Esophagus mucosa (tissue), 1 donor: ENCODE measurements at places on chromosomes 1 and 21.

- ATAC-seq = no peak
Measured at GRCh38 chr1:160548183-160548582, 25.1 kb upstream of the SLAMF6 start.

GRCh38 chr1:167630568-167631385 is 745 bp downstream of the RCSD1 start:
- no peak for ATAC-seq

DNA sequence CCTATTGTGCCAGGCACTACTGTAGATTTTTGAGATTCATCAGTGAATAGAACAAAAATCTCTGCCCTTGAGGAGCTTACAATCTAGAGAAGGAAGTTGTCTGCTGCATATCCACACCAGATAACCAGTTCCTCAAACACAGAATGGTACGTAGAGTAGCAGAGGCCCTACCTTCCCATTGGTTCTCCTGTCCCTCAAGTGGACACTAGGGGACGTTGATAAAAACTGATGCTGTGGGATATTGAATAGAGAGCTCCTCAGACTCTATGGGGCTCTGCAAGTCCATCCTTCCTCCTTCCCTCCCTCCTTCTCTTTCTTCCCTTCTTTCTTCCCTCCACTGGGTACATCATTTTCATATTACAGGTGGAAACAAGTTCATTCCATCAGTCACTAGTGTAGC is 371.3 kb downstream of the PBX1 start:
- ATAC-seq = no peak

DNA sequence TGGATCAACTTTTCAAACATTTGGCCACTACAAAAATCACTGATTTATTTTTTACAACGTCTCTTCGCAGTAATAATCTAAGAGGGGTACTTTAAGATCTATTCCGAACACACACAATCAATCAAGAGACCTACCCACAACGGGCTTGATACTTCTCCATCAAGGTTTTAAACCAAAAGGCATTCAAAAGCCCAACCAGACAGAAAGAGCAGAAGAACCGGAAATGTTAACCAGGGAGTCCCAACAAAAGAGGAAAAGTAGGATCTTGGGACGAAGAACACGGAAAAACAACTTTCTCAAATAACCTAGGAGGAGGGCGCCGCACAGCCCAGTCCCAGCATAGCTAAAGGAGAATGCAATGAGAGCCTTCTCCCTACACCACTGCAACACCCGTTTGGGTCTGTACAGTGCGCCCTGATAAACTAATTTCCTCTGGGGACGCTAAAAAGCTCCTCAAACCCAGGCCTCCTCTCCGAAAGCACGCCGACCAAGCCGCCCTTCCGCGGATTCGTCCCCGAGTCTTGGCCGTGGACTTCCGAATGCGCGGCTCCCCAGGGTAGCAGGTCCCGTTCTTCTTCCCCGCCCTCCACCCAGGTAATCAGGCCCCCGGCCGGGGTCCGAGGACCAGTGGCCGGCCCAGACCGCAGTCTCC is 623 bp downstream of the RPL22 start:
- peak; percentile 25 for ATAC-seq

GRCh38 chr1:24119859-24120756 is 8.2 kb upstream of the MYOM3 start:
- ATAC-seq = peak; percentile 82

GRCh38 chr1:84797603-84798002 is 95.4 kb downstream of the LPAR3 start:
- ATAC-seq = peak; percentile 75

GRCh38 chr1:151005729-151006319 is 878 bp downstream of the MINDY1 start:
- ATAC-seq = no peak

DNA sequence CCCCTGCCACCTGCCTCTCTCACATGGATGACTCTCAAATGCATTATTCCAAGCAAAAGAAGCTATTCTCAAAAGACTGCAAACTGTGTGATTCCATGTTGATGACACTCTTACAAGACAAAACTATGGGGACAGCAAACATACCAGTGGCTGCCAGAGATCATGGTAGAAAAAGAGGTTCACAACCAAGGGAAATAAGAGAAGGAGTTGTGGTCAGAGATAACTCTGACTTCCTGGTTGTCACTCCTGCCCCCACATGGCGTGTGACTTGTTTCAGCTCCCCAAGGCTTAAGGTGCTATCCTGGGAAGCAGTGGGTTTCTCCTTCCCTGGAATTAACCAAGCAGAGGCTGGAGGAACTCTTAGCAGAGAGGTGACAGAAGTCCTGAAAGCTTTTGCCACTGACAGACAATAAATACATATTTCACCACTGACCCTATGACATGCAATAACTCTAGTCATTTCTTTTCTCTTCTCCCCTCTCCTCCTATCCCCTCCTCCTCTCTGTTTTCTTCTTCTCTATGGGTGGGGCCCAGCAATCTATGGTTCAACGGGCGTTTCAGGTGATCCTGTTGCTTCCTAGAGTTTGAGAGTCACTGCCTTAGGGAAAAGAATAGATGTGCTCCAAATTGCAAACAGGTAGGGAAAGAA is 185.1 kb downstream of the FCRL5 start:
- no peak for ATAC-seq

- peak; percentile 74 for ATAC-seq
Measured at GRCh38 chr1:180521474-180522212, 19.3 kb upstream of the ACBD6 start.

- ATAC-seq = no peak
Measured at GRCh38 chr1:109784551-109785252, 21.0 kb upstream of the EPS8L3 start.

DNA sequence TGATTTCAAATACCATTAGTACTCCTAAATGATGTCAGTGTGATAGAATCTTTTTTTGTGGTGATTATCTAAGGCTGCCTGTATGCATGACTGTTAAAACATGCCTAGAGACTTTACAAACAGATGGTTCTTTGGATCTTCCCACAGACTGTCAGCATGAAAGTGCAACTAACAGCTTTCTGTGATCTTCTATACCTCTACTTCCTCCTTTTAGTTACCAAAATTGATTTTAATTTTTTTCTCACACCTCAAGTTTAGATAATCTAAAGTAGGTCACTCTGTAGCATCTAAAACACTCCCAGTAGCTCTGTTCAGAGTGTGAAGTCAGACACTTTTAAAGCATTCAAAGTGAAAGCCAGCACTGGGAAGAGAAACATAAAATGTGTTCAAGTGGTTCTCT is 534.5 kb downstream of the PTPRC start:
- ATAC-seq = no peak

- ATAC-seq = no peak
Measured at GRCh38 chr1:186291271-186291670, 83.8 kb downstream of the TPR start.
